ENCODE measurements at places on chromosomes 4 and X. TPM values are rescaled to one million over a fixed set of nuclear protein-coding genes. Genes with fewer than 3 reads are reported as not detected.

IBSP gene
- total RNA-seq, result not detected

BANK1 gene
- total RNA-seq, result under 0.01 TPM

STBD1 gene
- 1.7 TPM for total RNA-seq

TSPAN7 gene
- total RNA-seq, result 3.6 TPM

MAGEA1 gene
- total RNA-seq, result not detected

ADGRG4 gene
- not detected for total RNA-seq

TEX11 gene
- not detected for total RNA-seq

FSTL5 gene
- total RNA-seq, result 1.9 TPM

RBM46 gene
- total RNA-seq, result not detected

FOXR2 gene
- total RNA-seq, result not detected

SRPX gene
- 66.0 TPM for total RNA-seq

GPRIN3 gene
- 1.8 TPM for total RNA-seq

NLGN3 gene
- total RNA-seq, result not detected

PLXNB3 gene
- total RNA-seq, result 1.3 TPM

AWAT2 gene
- 0.32 TPM for total RNA-seq

BGN gene
- 15.7 TPM for total RNA-seq

GAGE1 gene
- not detected for total RNA-seq
